ENCODE measurements at places on chromosomes 11 and 22.

GRCh38 chr22:29987137-29987536 lies 93.1 kb upstream of the HORMAD2 start:
- no peak overlapping the region for H3K27ac ChIP-seq
- no peak overlapping the region for H3K4me3 ChIP-seq
- no peaks in the 10 kb centered on the region for H3K27me3 ChIP-seq
- DNase-seq = no peak
- H3K4me1 ChIP-seq = peaks cover 3% of the 10 kb centered on the region

DNA sequence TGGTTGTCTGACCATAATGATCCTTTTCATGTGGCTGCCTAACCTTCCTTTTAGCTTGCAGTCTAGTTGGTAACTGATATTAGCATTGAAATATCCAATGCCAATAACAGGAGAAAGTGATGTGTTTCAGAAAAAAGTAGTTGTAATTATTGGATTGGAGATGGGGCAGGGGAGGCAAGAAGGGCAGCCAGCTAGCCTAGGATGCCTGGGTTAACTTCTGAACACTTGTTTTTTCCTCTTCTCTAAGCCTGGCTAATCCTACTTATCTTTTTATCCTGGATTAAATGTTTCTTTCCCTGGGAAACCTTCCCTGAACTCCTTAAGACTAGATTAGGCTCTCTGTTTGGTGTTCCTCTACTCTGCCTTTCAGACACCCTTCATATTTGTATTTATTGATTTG lies 380.2 kb downstream of the TMEM135 start:
- no peak overlapping the region for H3K27ac ChIP-seq
- H3K4me1 ChIP-seq = no peaks in the 10 kb centered on the region
- no peak overlapping the region for H3K4me3 ChIP-seq

DNA sequence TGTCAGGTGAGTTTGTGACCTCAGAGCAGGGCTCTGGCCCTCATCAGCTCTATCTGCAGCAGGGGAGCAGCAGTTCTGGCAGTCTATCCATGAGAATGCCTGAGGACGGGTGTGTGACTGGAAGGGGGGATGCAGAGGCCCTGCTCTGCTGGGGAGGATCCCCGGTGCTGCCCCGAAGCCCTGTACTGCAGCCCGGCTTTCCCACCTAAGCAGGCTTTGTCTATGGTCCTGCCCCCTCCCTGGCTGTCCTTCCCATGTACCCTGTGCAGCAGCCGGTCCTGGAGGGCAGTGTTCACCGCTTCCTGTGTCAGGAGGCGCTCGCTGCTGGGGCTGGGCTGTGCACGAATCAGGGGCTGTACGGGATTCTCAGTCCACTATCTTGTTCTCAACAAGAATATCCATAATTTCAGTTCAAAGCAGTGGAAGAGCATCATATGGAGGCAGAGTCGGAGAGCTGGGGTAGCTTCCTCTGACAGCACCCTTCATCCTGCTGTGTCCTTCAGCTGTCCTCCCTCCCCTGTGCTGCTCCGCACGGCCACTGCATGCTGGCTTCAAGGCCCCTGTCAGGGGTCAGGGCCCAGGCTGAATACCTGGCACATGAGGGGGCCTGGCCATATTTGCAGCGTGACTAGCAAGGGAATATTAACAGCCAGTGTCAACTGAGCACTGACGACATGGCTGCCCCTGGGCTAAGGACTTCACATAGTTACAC lies 125.2 kb downstream of the CTTN start:
- DNase-seq = no peak
- no peak overlapping the region for H3K4me3 ChIP-seq
- peaks cover 80% of the 10 kb centered on the region for H3K27me3 ChIP-seq
- H3K4me1 ChIP-seq = no peaks in the 10 kb centered on the region
- no peak overlapping the region for H3K27ac ChIP-seq

DNA sequence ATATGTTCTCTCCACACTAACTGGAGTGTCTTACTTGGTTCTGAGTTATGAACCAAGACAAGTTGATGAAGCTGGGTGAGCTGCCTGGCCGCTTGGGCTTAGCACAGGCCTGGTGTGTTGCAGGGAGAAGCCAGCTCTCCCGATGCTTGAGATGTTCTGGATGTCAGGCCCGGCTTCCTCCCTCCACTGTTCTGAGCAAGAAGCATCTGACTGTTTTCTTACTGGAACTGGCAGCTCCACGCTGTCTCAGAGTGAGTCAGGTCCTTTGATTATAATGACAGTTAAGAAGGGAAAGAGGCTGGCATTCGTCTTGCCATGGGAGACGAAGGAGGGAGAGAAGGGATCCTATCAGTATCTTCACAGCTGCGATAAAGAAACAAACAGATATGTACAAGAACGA lies 46.5 kb upstream of the CRTAM start:
- H3K4me3 ChIP-seq = no peak overlapping the region
- H3K36me3 ChIP-seq = peaks cover 10% of the 10 kb centered on the region
- DNase-seq = no peak
- H3K27ac ChIP-seq = no peak overlapping the region
- H3K27me3 ChIP-seq = no peaks in the 10 kb centered on the region

DNA sequence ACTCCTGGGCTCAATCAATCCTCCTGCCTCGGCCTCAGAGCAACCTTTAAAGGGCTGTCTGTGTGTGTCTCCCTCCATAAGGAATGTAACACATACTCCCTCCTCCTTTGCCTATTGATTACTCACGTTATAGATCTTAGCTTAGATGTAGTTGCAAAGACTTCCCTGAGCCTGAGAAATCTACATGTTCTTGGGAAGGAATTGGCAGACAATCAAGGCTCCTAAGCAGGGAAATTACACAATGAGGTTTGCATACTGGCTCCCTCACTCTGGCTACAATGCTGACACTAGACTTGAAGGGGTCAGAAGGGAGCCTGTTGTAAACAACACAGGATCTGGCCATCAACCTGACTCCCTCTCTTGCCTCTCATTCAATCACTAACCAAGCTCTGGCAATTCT lies 5.2 kb upstream of the OLFML1 start:
- no peak overlapping the region for H3K4me3 ChIP-seq
- no peak overlapping the region for H3K27ac ChIP-seq
- DNase-seq = no peak
- H3K4me1 ChIP-seq = no peaks in the 10 kb centered on the region

DNA sequence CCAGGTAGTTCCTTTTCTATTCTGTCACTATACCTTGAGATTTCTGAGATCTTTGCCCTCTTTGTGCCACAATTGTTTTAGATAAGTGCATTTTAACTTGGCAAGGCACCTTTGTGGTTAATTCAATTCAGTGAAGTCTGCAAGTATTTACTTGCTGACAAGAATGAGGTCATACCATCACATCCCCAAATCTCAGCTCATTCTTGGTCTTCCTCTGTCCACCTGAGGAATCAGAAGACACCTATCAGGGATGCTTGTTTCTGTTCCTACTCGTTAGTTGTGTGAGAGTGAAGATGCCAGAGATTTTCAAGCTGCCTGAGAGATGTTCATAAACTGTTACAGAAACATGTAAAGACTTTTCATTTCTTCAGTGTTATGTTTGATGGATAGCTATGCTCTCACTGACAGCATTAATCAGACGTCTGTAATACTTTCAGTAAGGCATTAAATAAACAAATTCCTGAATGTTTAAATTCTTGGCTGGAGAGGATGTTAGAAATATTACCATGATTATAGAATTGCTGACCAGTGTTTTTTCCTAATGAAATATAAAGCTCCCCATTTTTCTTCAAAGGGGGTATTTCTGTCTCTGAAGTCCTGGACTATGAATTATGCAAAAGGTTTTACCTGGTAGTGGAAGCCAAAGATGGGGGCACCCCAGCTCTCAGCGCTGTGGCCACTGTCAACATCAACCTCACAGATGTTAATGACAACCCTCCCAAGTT lies 135.0 kb upstream of the MTNR1B start:
- H3K27me3 ChIP-seq = peaks cover 4% of the 10 kb centered on the region
- no peak overlapping the region for H3K4me3 ChIP-seq

- peak overlapping the region; percentile 99 for H3K27ac ChIP-seq
- H3K4me3 ChIP-seq = peak overlapping the region; percentile 92
- H3K27me3 ChIP-seq = no peaks in the 10 kb centered on the region
- H3K36me3 ChIP-seq = peaks cover 52% of the 10 kb centered on the region
Observed at GRCh38 chr11:105032495-105032894, 2.4 kb downstream of the CASP1 start.

GRCh38 chr22:34113381-34113780 lies 193.1 kb upstream of the LARGE1 start:
- H3K36me3 ChIP-seq = no peaks in the 10 kb centered on the region
- H3K4me1 ChIP-seq = no peaks in the 10 kb centered on the region
- no peak for DNase-seq
- H3K27me3 ChIP-seq = no peaks in the 10 kb centered on the region
- H3K27ac ChIP-seq = no peak overlapping the region
- no peak overlapping the region for H3K4me3 ChIP-seq

DNA sequence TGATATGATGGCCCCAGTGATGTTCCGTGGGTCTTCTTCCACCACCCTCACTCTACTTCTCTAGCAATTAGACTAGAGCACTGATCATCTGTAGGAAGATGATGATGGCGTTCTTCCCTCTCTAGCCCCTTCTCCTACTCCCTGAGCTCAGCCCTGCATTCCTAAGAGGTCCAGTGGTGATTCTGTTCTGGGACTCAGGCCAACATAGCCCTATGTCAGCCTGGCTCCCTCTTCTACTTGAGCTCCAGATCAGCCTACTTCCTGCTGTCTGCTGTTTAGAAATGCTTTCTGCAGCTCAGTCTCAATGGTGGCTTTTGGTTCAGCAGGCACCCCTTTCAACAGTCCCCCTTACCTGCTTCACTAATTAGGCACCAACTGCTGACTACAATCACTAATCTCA lies 86.1 kb upstream of the ZBED5 start:
- H3K4me1 ChIP-seq = no peaks in the 10 kb centered on the region
- no peak overlapping the region for H3K27ac ChIP-seq
- H3K27me3 ChIP-seq = peaks cover 10% of the 10 kb centered on the region
- no peak for DNase-seq
- no peak overlapping the region for H3K4me3 ChIP-seq
- H3K36me3 ChIP-seq = no peaks in the 10 kb centered on the region

- H3K27ac ChIP-seq = no peak overlapping the region
- H3K36me3 ChIP-seq = peaks cover 9% of the 10 kb centered on the region
- no peaks in the 10 kb centered on the region for H3K27me3 ChIP-seq
- no peak for DNase-seq
Observed at GRCh38 chr22:37626144-37626543, 13.3 kb upstream of the SH3BP1 start.

- no peaks in the 10 kb centered on the region for H3K27me3 ChIP-seq
- no peaks in the 10 kb centered on the region for H3K36me3 ChIP-seq
- no peak overlapping the region for H3K4me3 ChIP-seq
- H3K27ac ChIP-seq = no peak overlapping the region
Observed at GRCh38 chr11:110199184-110199981, 97.0 kb downstream of the RDX start.

- DNase-seq = no peak
- peaks cover 42% of the 10 kb centered on the region for H3K27me3 ChIP-seq
- no peak overlapping the region for H3K4me3 ChIP-seq
- H3K36me3 ChIP-seq = no peaks in the 10 kb centered on the region
- no peak overlapping the region for H3K27ac ChIP-seq
Observed at GRCh38 chr11:13637125-13638069, 31.1 kb upstream of the FAR1 start.

DNA sequence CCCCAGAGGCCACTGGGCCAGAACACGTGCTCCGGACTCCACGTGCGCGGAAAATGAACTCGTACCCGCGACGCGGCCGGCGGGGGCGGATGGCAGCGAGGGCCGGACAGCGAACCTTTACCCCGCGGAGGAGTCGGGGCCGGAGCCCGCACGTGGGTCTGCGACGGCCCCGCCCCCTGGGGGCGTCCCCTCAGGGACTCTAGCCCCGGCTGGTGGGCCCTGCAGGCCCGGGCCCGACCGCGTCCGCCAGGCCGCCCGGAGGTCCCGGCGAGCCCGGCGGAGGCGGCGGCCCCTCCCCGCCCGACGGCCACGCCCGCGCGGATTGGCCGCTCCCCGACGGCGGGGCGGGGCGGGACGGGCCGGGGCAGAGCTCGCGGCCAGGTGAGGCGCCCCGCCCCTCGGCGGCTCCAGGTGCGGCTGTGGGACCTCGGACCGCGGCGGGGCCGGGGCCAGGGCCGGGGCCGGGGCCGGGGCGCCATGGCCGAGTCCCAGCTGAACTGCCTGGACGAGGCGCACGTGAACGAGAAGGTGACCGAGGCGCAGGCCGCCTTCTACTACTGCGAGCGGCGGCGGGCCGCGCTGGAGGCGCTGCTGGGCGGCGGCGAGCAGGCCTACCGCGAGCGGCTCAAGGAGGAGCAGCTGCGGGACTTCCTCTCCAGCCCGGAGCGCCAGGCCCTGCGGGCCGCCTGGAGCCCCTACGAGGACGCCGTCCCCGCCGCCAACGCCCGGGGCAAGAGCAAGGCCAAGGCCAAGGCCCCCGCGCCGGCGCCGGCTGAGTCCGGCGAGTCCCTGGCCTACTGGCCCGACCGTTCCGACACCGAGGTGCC lies at the start of gene FAM83F:
Gene FAM83F, plus strand, starts transcription at position 389 of the 827 bp plus-strand sequence. Its CDS starts 89 bp downstream, at position 478.
- DNase-seq = peak; percentile 9
- no peak within 1 kb of the TSS for H3K27ac ChIP-seq
- H3K36me3 ChIP-seq = peaks cover 4% of the 10 kb centered on the region

GRCh38 chr11:47155879-47156278 lies 20.8 kb downstream of the ARFGAP2 start:
- DNase-seq = no peak
- peaks cover 17% of the 10 kb centered on the region for H3K36me3 ChIP-seq
- peak overlapping the region; percentile 87 for H3K27ac ChIP-seq
- H3K4me1 ChIP-seq = peaks cover 24% of the 10 kb centered on the region
- H3K27me3 ChIP-seq = no peaks in the 10 kb centered on the region

DNA sequence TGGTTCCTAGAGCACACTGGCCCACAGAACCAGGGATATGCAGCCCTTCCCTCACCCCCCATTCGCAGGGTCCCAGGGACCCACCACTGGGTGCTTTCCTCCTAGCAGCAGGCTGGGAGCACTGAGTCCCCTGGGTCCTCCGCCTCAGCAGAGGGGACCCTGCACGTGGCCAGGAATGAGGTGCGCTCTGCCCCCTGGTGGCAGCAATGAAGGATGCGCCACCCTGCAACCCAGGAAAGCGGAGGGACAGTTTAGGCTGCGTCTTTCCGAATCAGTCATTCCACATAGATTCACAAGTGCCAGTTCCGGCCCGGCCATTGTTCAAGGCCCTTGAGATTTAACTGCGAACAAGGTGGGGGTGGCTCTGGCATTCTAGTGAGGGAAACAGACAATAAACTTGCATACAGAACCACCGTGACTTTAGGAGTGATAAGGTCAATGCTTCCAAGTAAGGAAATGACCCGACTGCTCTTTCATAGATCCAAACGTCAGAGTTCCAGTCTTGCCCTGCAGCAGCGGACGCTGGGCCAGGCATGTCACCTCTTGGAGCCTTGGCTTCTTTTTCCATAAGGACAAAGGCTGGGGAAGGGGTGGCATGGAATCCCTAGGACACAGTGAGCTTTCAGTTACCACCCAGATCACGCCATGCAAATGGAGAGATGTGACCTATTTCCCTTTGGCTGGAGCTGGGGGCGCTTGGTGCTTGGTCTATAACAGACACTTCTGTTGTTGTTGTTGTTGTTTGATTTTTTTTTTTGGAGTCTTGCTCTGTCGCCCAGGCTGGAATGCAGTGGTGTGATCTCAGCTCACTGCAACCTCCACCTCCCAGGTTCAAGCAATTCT lies 7.7 kb downstream of the RIN1 start:
- DNase-seq = peak; percentile 79
- H3K4me3 ChIP-seq = peak overlapping the region; percentile 32
